ENCODE measurements at places on chromosomes 7 and 10.
A peak's percentile ranks its signal among the peaks of the same experiment; 100 is the strongest.

DNA sequence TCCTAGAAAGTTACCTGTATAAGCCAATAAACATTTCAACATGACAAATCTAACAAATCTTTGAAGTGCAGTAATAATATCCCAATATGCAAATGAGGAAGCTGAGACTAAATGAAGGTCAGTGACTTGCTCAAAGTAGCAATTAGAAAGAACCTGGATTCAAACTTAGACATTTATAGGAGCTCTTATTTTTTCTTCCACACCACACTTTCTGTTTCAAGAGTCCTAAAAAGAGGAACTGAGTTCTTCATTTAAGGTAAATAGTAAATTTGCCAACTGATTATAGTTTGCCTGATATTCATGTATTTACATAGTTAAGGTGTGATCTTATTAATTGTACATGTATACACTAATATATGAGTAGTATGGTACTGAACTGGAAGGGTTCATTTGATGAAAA lies 44.0 kb downstream of the KLHDC10 start:
- peak overlapping the region; percentile 51 for H3K27ac ChIP-seq
- H3K36me3 ChIP-seq, result no peaks in the 10 kb centered on the region
- H3K4me3 ChIP-seq, result no peak overlapping the region

GRCh38 chr10:103281753-103282152 lies 4.8 kb downstream of the INA start:
- H3K27me3 ChIP-seq, result peaks cover 91% of the 10 kb centered on the region
- peaks cover 10% of the 10 kb centered on the region for H3K4me1 ChIP-seq
- no peak for DNase-seq
- no peaks in the 10 kb centered on the region for H3K36me3 ChIP-seq
- H3K27ac ChIP-seq, result no peak overlapping the region
- H3K4me3 ChIP-seq, result no peak overlapping the region

DNA sequence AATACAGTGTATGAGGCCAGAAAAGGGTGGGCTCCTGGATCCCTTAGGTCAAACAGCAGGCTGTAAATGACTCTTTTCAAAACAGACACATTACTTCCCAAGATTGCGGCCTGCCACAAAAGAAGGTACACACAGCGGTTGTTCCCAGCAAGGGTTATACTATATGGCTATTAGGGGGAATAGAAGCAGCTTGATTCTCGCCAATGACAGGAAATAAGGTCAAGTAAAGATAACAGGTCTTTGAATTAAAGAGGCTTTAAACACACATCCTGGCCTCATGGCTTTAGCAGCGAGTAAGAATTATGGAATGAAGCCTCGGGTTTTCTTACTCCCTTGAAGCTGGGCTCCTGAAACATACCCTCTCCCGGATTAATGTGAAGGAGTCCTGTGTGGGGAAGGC lies 58.3 kb downstream of the CYP26A1 start:
- no peak overlapping the region for H3K27ac ChIP-seq
- H3K4me3 ChIP-seq, result no peak overlapping the region
- H3K36me3 ChIP-seq, result no peaks in the 10 kb centered on the region
- no peaks in the 10 kb centered on the region for H3K27me3 ChIP-seq

DNA sequence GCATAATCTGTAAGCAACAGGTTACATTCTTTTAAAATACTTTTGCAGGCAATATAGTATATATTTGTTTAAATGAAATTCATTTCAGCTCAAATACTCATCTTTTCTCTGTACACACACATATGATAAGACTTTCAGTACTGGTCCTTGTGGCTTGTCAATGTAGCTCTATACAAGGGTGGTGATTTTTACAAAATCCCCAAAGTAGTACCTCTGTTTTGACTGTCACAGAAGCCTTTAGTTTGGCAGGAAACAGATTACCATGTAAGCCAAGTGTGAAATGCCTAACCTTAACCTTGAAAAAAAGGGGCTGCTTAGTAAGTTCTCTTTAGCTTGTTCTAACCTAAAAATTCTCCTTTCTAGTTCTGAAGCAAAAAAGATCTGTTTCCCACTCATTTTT lies 87.9 kb downstream of the KCND2 start:
- no peaks in the 10 kb centered on the region for H3K27me3 ChIP-seq
- no peaks in the 10 kb centered on the region for H3K36me3 ChIP-seq
- no peaks in the 10 kb centered on the region for H3K4me1 ChIP-seq
- H3K4me3 ChIP-seq, result no peak overlapping the region
- no peak overlapping the region for H3K27ac ChIP-seq

- H3K27ac ChIP-seq, result no peak overlapping the region
- H3K36me3 ChIP-seq, result no peaks in the 10 kb centered on the region
- no peaks in the 10 kb centered on the region for H3K27me3 ChIP-seq
- H3K4me3 ChIP-seq, result no peak overlapping the region
These were observed 34.3 kb downstream of the CFAP46 start for GRCh38 chr10:132907821-132908620.

DNA sequence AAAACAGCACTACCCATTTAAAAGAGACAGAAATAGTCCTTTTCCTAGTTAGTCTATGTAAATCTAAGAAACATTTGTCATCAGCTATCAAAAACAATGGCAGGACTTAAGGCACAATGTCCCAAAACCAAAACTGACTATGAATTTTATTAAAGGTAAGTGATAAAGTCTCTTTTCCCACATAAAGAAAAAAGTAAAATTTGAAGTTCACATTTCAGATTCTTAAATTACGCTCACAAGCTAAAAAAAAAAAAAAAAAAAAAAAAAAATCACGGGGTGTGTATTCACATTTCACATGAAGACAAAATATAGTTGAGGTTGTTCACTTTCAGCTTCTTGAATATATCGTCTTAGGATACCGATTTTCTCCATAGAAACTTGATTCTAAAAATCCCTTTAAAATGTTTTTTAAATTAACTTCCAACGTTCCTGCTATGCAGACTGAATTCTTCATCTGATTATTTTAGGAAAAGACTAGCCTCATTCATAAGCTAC lies 1.6 kb downstream of the P4HA1 start:
- no peak for DNase-seq
- H3K36me3 ChIP-seq, result no peaks in the 10 kb centered on the region
- peak overlapping the region; percentile 90 for H3K27ac ChIP-seq
- no peaks in the 10 kb centered on the region for H3K27me3 ChIP-seq

GRCh38 chr7:37495574-37496184 lies 47.0 kb upstream of the ELMO1 start:
- H3K4me1 ChIP-seq, result no peaks in the 10 kb centered on the region
- H3K36me3 ChIP-seq, result no peaks in the 10 kb centered on the region
- no peak for DNase-seq
- H3K4me3 ChIP-seq, result no peak overlapping the region

DNA sequence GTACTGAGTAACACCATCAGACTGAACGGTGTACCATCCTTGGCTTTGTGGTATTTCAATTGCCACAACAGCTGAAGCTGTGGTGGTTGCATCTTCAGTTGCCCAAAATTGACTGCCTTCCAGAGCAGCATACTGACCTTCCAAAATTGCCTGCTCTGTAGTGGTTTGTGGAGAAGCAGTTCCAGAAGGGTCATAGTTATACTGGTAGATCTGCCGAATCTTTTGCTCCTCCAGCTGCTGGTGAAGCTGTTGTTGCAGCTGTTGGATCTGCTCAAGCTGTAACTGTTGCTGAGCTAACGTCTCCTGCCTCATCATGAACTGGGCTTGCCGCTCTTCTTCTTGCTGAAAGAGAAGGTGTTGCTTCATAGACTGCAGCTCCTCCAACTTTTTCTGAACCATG lies 212.2 kb downstream of the PCLO start:
- no peak overlapping the region for H3K4me3 ChIP-seq
- no peak overlapping the region for H3K27ac ChIP-seq
- no peaks in the 10 kb centered on the region for H3K4me1 ChIP-seq
- no peaks in the 10 kb centered on the region for H3K27me3 ChIP-seq
- no peaks in the 10 kb centered on the region for H3K36me3 ChIP-seq

GRCh38 chr10:5943536-5943935 lies 33.8 kb downstream of the IL15RA start:
- H3K36me3 ChIP-seq, result no peaks in the 10 kb centered on the region
- no peaks in the 10 kb centered on the region for H3K27me3 ChIP-seq
- H3K4me3 ChIP-seq, result no peak overlapping the region
- no peak for DNase-seq

- no peak for DNase-seq
- H3K4me3 ChIP-seq, result no peak overlapping the region
- H3K36me3 ChIP-seq, result no peaks in the 10 kb centered on the region
- peaks cover 31% of the 10 kb centered on the region for H3K4me1 ChIP-seq
These were observed 32.3 kb upstream of the ADD3 start for GRCh38 chr10:109975244-109976190.
